ENCODE measurements at places on chromosomes 1 and 21.
A peak's percentile ranks its signal among the peaks of the same experiment; 100 is the strongest.

DNA sequence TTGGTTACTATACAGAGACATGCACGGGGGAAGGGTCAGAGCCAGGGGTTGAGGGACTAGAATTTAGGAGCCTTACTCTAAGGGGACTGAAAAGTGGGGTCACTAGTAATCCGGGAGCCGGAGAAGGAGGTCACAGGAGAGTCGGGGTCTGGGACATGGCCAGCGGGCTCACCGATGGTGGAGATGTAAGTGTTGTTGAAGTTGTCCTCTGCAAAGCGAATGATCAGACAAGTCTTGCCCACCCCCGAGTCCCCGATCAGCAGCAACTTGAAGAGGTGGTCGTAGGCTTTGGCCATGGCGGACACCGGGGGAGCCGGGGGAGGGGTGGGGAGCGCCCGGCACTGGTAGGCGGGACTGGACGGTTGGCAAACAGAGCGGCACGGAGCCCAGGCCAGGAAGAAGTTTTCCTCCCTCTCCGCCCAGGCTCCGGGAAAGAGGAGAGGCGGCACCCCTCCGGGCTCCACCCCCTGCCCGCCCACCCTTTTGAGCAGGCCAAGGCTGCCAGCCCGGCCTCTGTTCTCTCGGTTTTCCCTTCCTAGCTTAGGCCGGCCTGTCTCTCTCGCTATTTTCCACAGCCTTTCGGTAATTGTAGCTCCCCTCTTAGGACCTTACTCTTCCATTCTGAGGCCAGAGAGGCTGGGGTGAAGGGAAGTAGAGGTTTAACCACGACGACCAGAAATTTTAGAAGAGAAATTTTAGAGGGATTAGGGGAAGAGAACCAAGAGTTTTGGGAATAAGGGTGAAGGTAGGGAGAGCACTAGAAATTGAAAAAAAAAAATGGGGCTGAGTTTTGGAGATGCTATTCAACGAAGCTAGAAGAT, at the start of gene RAB13:
Gene RAB13, minus strand, starts transcription at position 399 of the 821 bp plus-strand sequence. Its CDS starts 103 bp downstream, at position 296.
- peak; percentile 46 for DNase-seq

DNA sequence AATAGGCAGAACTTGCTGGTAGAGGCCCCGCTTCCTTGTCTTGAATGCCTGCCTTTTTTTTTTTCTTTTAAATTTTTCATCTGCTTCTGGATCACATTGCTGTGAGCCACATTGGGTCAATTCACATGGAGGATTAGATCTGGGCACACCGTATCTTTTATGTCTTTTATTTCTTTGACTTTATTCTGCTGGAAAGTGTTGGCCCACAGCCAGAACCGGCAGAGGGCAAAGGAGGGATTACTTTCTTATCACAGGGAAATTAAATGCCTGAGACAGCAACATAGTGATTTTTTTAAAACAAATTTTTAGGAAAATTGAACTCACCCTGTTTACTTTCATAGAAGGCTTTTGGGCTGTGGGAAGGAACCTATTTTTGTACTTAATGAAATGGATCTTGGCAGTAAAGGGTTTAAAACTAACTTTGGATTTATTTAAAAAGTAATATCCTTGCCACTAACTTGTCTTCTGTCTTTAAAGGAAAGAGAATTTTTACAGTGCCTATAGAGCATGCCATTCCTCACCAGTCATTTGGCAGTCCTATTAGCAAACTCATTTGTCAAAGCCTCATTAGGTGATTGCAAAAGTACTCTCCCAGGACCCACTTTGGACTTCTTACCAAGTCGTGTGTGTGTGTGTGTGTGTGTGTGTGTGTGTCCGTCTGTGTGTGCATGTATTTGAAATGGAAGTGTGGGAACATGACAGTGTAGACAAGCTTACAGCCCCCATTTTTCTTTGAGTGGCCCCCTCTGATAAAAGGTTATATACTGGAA, 68.4 kb downstream of the ST6GALNAC3 start:
- DNase-seq = no peak

GRCh38 chr1:182782587-182782913, 7.0 kb upstream of the NPL start:
- DNase-seq = no peak

DNA sequence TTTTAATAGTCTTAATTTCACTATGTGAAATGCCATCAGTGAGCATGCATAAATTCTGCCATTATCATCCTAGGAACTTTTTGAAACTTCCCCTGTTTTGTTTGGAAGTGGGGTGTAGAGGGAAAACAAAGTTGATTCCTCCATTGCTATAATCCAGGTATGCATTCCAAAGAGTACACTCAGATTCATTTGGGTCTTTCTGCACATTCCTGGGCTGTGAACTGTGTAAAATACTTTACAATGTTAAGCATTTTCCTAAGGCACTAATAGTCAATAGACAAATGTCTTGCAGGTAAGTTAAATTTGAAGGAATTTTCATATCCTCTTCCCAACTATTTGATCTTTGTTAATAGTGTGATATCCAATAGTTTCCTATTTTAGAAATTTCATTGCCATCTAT, 36.2 kb downstream of the SGIP1 start:
- no peak for DNase-seq

DNA sequence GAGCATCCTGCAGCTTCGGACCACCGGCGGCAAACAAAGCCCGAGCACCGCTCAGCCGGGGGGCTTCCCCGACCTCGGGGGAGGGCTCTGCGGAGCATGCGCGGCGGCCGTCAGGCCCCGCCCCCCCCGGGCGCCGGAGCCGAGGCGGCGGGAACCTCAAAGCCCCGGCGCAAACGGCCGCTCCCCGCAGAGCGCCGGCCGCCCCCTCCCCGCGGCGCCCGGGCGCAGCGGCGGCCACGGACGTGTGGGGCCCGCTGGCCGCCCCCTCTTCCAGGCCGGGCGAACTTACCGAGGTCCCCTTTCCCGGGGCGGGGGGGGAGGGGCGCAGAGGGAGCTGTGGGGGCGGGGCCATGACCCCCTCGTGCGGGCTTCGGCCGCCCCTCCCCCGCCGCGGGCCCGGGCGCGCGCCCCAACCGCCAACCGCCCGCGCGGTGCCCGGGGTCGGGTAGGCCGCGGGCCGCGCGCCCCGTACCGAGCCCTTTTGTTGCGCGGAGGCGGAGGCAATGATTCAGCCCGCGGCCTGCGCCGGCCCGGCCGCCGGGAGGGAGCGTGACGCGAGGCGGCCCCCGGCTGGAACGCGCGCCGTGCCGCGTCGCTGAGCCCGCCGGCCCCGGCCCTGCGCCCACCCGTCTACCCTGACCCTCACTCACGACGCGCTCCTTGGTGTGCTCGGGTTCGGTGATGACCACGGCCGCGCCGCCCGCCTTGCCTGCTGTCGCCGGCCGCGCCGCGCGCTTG, 1.7 kb downstream of the RCC2 start:
- DNase-seq = peak; percentile 24

GRCh38 chr1:214864896-214865688, 217.4 kb upstream of the KCNK2 start:
- DNase-seq = no peak

DNA sequence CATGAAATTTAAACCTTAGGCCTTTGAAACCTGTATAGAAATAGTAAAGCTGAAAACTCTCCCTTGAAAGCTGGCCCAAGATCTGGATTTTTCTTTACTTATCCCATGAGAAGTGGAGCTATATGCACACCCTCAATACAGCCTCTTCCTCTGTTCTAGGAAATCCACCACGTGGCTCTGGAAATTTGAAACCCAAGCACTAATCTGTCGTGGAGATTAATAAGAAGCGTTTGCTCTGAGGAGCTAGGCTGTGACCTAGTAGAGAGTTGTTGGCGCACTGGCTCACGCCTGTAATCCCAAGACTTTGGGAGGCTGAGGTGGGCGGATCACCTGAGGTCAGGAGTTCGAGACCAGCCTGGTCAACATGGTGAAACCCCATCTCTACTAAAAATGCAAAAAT, 291.3 kb upstream of the PLXNA2 start:
- no peak for DNase-seq

- no peak for DNase-seq
These were observed 33.8 kb upstream of the KCNQ4 start for GRCh38 chr1:40749817-40750216.

DNA sequence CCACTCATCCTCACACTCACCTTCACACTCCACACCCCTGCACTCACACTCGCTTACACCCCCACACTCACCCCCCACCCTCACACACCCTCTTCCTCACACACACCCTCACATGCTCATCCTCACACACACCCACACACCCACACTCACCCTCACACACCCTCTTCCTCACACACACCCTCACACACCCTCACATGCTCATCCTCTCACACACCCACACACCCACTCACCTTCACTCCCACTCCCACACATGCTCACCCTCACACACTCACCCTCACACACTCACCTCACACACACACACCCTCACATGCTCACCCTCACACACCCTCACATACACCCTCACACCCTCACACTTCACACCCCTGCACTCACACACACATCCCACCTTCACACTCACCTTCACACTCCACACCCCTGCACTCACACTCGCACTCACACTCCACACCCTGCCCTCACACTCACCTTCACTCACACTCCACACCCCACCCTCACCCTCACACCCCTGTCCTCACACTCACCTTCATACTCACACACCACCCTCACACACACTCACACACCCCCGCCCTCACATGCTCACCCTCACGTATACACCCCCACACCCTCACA, 42.6 kb upstream of the EDN2 start:
- DNase-seq = no peak

DNA sequence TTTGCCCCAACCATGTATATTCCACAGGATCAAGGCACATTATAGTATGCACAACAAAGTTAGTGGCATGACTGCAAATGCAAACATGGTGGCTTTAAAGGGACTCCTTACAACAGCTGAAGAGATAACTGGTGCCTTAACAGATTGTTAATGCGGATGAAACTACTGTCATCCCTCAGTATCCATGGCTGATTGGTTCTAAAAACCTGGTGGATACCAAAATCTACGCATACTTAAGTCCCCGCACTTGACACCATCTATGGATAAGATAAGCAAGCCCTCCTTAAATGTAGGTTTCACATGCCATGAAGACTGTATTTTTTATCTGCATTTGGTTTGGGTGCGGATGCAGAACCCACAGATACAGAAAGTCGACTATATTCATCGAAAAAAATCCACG, 73.5 kb downstream of the ZNF644 start:
- no peak for DNase-seq

DNA sequence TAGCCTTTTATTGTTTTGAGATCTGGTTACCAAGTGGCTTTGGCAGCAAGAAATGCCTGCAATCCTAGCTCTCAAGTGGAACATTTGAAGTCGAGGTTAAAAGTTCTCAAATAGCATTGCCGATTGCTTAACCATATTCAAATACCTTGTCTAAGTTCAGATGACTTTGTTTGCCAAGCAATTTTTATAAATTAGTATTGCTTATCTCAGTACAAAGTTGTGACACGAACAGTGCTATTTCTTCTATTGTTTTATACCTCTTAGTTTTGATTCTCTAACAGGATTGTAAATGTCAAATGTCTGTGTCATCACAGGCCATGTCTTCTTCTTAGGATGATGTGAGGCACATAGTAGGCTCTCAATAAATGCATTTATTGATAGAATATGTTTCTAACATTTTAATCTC, 633.3 kb downstream of the PTPRC start:
- DNase-seq = no peak

DNA sequence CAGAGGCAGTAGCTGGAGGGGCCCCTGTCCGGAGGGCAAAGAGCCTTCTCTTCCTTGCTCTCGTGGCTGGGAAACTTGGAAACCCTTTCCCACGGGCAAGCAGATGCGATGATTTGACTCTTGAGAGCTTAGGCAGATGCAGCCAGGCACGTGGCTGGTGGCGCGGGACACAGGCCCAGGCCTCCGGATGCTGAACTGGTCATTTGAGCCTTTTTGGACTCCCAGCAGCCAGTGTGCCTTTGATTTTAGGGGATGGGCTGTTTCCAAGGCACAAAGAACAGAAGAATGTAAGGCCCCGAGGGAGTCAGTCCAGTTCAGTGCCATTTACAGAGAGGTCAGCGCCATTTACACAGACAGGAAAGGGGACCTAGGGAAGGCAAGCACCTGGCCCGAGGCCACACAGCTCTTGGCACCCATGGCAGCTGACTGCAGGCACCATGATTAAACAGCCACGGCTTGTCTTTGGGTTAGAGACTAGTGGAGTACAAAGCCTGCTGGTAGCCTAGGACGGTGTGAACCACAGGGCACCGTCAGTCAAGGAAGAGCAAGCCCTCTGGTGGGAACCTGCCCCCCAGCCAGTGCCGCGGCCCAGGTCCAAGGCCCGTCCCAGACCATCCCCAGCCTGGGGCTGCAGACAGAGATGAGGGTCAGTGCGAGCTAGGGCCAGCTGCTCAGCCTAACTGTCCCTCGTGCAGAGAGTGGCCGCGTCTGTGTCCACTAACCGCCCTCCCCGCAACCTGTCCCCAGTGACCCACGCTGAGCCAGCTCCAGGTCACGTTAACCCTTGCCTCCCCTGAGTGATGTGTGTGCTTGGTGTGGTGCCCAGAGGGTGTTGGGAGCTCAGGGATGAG, 20.4 kb upstream of the CCDC27 start:
- DNase-seq = peak; percentile 24

GRCh38 chr1:59707178-59707791, 107.5 kb upstream of the HOOK1 start:
- DNase-seq = no peak

- no peak for DNase-seq
These were observed 25.1 kb upstream of the TMEM61 start for GRCh38 chr1:54955359-54955758.

DNA sequence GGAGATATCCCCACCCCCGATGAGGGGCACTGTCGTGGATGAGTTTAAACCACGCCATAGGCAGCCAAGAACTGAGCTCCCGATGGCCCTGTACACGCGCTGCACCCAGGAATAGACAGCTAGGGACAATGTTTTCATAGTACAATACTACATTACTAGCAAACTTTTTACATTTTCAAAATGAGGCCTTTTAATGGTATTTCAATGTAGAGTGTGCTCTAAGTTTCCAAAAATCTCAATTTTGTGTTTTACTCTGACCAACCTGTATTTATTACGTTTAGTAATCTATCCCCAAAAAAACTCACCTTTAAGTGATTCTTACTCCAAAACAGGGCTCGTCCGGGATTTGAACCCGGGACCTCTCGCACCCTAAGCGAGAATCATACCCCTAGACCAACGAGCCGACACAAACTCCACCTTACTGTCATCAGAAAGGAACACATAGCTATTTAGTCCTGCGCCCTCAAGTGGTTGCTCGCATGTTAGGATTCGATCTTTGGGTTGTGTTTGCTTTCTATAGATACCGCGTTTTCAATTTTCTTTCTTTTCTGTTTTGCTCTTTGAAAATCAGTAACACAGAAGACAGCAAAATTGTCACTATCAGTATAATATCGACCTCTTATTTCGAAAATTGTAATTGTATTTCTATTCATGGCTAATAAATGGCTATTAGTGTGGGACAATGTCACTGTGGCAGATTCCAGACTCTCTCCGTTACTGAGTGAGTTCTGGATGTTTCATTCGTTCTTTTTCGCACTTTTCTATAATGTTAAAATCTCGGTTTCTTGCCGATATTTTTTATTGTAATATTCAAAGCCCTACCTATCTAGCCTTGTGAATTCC, 6.4 kb upstream of the MPZL1 start:
- peak; percentile 95 for DNase-seq

GRCh38 chr1:178241057-178241456, 147.2 kb downstream of the RASAL2 start:
- DNase-seq = no peak

- no peak for DNase-seq
These were observed 1412.9 kb downstream of the PLA2G4A start for GRCh38 chr1:188241629-188242028.

Measured in G401 (cell line).